Tracheal epithelial cell (primary cell): ENCODE measurements at places on chromosomes 1 and 21. TPM values are rescaled to one million over a fixed set of nuclear protein-coding genes. Genes with fewer than 3 reads are reported as not detected.

The SELL gene
- not detected in 2 replicates for total RNA-seq

The TEKT2 gene
- under 0.01 TPM in 1 of 2 replicates, not detected in the other for total RNA-seq

The TTC4 gene
- 26.4 and 27.2 TPM in 2 replicates for total RNA-seq

The PBX1 gene
- total RNA-seq: 3.1 and 6.6 TPM in 2 replicates

The RAVER2 gene
- 8.2 and 10.0 TPM in 2 replicates for total RNA-seq

The HES2 gene
- 249 and 299 TPM in 2 replicates for total RNA-seq

The ACKR1 gene
- total RNA-seq: not detected in 2 replicates

The TARS2 gene
- 17.8 and 23.4 TPM in 2 replicates for total RNA-seq

The BATF3 gene
- 0.21 and 0.96 TPM in 2 replicates for total RNA-seq

The KCNT2 gene
- total RNA-seq: under 0.01 and 0.21 TPM in 2 replicates

The EPB41 gene
- total RNA-seq: 31.1 and 32.8 TPM in 2 replicates

The GPX7 gene
- total RNA-seq: 2.3 and 6.0 TPM in 2 replicates

The PTGS2 gene
- 13.4 and 165 TPM in 2 replicates for total RNA-seq

The PTGFRN gene
- 97.4 and 168 TPM in 2 replicates for total RNA-seq

The PDZK1IP1 gene
- total RNA-seq: 2.3 and 73.0 TPM in 2 replicates

The OR6N1 gene
- total RNA-seq: not detected in 2 replicates

The ADCY10 gene
- total RNA-seq: not detected in 2 replicates

The LEMD1 gene
- total RNA-seq: 3.6 and 10.4 TPM in 2 replicates

The RHBDL2 gene
- 3.2 and 8.4 TPM in 2 replicates for total RNA-seq

The PTGER3 gene
- total RNA-seq: under 0.01 TPM in 1 of 2 replicates, not detected in the other

The SYNC gene
- 8.3 and 18.8 TPM in 2 replicates for total RNA-seq

The AIM2 gene
- not detected in 2 replicates for total RNA-seq

The LELP1 gene
- total RNA-seq: not detected in 2 replicates

The ASAP3 gene
- total RNA-seq: 4.0 and 13.7 TPM in 2 replicates

The DNASE2B gene
- not detected in 2 replicates for total RNA-seq

The FUCA1 gene
- total RNA-seq: 18.8 and 52.5 TPM in 2 replicates

The HES5 gene
- total RNA-seq: 2.2 and 5.1 TPM in 2 replicates

The HES3 gene
- total RNA-seq: not detected in 2 replicates

The ECM1 gene
- 0.96 and 13.9 TPM in 2 replicates for total RNA-seq

The ZNF593OS gene
- not detected in 2 replicates for total RNA-seq

The TIE1 gene
- 0.85 and 3.6 TPM in 2 replicates for total RNA-seq

The BGLAP gene
- total RNA-seq: 0.24 TPM in 1 of 2 replicates, not detected in the other

The TP53BP2 gene
- 14.9 and 37.8 TPM in 2 replicates for total RNA-seq

The KCNQ4 gene
- 0.48 TPM in 1 of 2 replicates, not detected in the other for total RNA-seq

The KCNJ15 gene
- 10.2 and 36.9 TPM in 2 replicates for total RNA-seq

The CR1L gene
- not detected in 2 replicates for total RNA-seq

The SFPQ gene
- total RNA-seq: 98.3 and 174 TPM in 2 replicates

The SAMD11 gene
- total RNA-seq: 0.48 and 0.64 TPM in 2 replicates

The TTC13 gene
- total RNA-seq: 8.7 and 10.0 TPM in 2 replicates

The KRTAP19-3 gene
- total RNA-seq: not detected in 2 replicates

The NTMT2 gene
- not detected in 2 replicates for total RNA-seq

The POGZ gene
- 6.8 and 11.3 TPM in 2 replicates for total RNA-seq

The BSND gene
- not detected in 2 replicates for total RNA-seq

The PRAMEF4 gene
- total RNA-seq: not detected in 2 replicates

The ZNF695 gene
- 2.2 TPM in 1 of 2 replicates, not detected in the other for total RNA-seq

The CD5L gene
- total RNA-seq: not detected in 2 replicates

The RAP1GAP gene
- 1.2 and 1.5 TPM in 2 replicates for total RNA-seq

The GPR25 gene
- total RNA-seq: not detected in 2 replicates

The ZBTB8A gene
- total RNA-seq: 6.7 and 10.4 TPM in 2 replicates

The AK5 gene
- 6.5 TPM in 1 of 2 replicates, not detected in the other for total RNA-seq

The ARHGEF19 gene
- total RNA-seq: 2.1 and 5.1 TPM in 2 replicates

The GBP4 gene
- total RNA-seq: 0.48 TPM in 1 of 2 replicates, not detected in the other

The ARTN gene
- total RNA-seq: 30.6 and 37.7 TPM in 2 replicates

The CD53 gene
- total RNA-seq: not detected in 2 replicates

The MIB2 gene
- total RNA-seq: 91.3 and 99.5 TPM in 2 replicates

The MTMR11 gene
- total RNA-seq: 2.3 and 6.3 TPM in 2 replicates

The SUSD4 gene
- under 0.01 and 0.21 TPM in 2 replicates for total RNA-seq

The GBP7 gene
- total RNA-seq: not detected in 2 replicates
